Left lobe of liver (tissue), 2 donors: ENCODE measurements at places on chromosomes 1 and 21. TPM values are rescaled to one million over a fixed set of nuclear protein-coding genes. Genes with fewer than 3 reads are reported as not detected.

GRCh38 chr21:35840197-35840799 lies 220.0 kb downstream of the SETD4 start:
- no peak for DNase-seq

DNA sequence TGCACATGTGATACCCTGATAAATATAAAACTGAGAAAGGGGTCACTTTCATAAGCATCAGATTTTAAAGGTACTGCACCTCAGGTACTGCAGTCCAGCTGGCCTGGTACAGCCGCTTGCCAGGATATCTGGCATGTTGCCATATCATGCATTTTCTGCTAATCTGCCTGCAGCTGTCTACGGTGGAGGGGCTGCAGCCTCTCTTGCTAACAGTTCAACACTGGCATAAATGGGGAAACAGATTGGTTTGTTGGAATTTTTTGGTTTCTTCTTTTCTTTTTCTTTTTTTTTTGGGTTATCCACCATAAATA lies 71.5 kb downstream of the MIS18A start:
- DNase-seq = no peak

DNA sequence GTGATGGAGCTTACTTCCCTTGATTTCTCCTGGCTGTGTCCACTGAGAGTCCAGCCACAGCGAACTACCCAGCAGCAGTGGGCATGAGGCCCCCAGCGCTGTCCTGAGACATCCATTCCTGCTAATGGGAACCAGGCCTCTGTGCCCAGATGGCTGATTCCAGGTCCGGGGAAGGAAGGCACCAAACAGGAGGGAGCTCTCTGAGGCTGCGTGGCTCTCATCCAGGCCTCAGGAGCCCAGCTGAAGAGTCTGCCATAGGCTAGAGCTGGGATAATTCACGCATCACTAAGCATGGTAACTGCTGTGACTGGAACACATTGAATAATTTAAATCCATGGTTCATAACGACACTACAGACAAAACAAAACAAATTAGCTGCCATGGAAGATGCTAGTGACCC lies 24.7 kb upstream of the LRRC47 start:
- DNase-seq = no peak

DNA sequence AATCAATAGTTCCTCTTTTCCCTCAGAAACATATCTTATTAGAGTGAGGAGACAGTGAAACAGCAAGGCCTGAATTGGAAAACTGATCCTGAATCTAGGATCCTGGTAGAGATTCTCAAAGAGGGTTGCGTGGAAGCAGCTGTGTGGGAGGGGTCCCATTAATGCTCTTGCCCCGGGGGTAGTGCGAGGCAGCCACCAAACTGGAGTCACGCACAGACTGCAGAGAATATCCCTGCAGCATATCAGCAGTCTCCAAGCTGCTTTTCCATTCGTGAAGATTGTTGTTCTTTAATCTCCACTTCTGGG lies 150.1 kb downstream of the DISC1 start:
- DNase-seq = no peak

DNA sequence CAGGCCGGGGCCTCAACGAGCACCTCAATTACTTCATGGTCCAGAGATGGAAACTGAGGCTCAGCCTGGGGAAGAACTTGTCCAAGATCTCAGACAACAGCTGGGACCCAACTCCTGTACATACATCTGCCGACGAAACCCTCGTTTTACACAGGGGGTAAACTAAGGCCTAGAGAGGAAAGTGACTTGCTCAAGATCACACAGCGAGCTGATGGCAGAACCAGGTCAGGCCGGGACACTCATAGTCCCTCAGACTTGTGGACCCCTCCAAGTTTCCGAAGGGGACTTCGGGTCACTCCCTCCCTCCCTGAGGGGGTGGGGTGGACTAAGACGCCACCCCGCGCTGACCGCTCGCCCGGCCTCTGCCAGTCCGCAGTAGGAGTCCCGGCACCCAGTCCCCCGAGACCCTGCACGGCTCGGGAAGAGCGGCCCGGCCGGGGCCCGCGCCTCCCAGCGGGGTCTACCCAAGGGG lies 430 bp downstream of the WASF2 start:
- no peak for DNase-seq

GRCh38 chr1:2074944-2075740 lies 24.9 kb downstream of the PRKCZ start:
- no peak for DNase-seq

LRRC39 gene
- 0.33 TPM for total RNA-seq

FCRL5 gene
- 0.05 TPM for total RNA-seq

SHE gene
- total RNA-seq = 5.4 TPM
